ENCODE measurements at places on chromosomes 1 and 21. TPM values are rescaled to one million over a fixed set of nuclear protein-coding genes. Genes with fewer than 3 reads are reported as not detected.

DNA sequence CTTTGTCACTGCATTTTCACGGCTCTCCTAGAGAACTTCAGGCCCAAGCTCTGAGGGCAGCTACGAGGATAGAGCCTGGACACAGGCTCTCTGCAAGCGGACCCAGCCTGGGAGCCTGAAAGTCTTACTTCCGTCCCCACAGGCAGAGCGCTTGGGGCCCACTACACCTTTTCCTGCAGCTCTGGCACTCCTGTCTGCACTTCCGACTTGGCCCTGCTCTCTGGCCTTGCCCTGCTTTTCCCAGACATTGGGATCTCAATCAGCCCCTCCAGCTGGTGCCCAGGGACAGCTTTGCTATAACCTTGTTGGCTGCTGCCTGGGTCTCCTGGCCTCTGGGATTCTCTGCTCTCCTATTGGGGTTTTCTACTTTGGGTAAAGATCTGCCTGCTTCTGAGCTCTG is 27.6 kb downstream of the WNT4 start:
- no peak for DNase-seq

SLC30A7 gene
- 17.2 TPM for total RNA-seq

EPHA10 gene
- 1.3 TPM for total RNA-seq

DNA sequence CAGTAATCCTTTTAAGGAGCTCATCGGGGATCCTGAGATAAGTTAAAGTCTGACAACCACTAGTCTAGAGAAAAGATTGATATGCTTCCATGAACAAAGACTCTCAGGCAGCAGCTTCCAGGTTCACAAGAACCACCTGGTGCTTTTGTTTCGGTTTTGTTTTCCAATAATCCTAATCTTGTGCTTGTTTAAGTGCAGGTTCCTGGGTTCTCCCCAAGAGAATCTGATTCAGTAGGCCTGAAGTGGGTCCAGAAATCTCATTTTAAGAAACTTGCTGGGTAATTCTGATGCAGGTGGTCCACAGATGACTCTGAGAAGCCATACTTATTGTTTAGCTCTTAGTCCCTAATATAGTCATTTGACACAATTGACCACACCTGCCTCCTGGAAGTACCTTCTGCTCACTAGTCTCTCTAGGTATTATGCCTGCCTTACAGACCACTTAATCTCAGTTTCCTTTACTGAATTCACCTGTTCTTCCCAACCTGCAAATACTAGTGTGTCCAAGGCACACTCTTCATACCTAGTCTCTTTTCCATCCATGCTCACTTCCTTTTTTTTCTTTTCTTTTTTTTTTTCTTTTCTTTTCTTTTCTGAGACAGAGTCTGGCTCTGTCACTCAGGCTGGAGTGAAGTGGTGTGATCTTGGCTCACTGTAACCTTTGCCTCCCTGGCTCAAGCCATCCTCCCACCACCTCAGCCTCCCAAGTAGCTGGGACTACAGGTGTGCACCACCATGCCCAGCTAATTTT is 20.5 kb upstream of the FRRS1 start:
- DNase-seq: no peak

DNA sequence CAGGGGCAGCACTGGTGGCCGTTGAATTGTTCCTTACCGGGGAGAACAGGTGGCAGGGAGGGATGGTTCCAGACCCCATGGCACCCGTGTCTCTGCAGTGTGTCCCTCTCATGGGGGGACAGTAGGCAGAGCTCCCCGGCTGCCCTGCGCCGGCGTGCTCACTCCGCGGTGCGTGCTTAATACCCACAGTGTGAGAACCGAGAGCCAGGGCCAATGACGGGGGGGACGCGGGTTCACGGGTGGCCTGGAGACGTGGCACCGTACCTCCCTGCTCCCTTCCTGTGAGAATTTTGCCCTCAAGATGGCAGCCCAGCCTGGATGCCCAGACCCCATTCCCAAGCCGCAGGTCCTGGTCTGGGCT is 47.1 kb downstream of the PRDM16 start:
- no peak for DNase-seq

GRCh38 chr1:62784509-62785365 is 805 bp downstream of the ATG4C start:
- DNase-seq: no peak

BSND gene
- total RNA-seq: 0.30 TPM

TTC13 gene
- 7.0 TPM for total RNA-seq

GRCh38 chr1:90339811-90340210 is 344.9 kb downstream of the ZNF326 start:
- DNase-seq: no peak

DNASE2B gene
- total RNA-seq: 0.15 TPM

GRCh38 chr1:113253187-113253586 is 137.1 kb upstream of the MAGI3 start:
- no peak for DNase-seq

AGO3 gene
- total RNA-seq: 27.0 TPM

- no peak for DNase-seq
Observed at GRCh38 chr1:94383966-94384408, 34.2 kb upstream of the ABCD3 start.

AUNIP gene
- 15.1 TPM for total RNA-seq

DNA sequence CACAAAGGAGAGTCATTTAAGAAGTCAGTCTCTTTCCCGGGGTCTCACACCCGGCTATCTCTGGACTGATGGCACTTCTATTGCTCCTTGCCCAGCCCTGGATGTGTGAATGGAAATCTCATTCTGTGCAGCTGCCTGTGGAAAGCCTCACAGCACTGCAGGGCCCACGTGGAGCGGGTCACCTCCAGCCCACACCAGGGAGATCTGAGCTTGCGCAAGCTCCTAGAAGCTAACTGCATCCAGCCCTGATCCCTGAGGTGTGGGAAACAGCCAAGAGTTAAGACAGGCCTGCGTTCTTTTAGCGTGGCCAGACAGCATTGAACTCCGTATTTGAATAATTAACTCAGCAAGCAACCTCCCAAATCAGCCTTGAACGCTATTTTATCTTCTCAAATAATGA is 150.5 kb downstream of the LRIG2 start:
- no peak for DNase-seq

DNA sequence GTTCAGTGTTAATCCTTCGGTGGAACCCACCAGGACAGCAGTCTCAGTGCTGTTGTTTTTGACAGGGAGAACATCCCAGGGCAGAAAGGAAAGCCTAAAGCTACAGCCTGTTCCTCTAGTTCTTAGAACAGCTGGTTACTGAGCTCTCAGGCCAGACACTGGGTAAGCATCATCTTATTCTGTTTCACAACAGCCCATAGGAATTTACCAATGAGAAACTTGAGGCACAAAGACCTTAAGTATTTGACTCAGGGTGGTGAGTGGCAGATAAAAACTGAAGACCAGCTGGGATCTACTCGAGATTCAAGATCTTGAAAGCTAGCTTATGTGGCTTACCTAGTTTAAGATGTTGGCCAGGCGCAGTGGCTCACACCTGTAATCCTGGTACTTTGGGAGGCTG is 9.4 kb upstream of the NEK2 start:
- DNase-seq: no peak

GRCh38 chr1:231188768-231189167 is 26.9 kb downstream of the TRIM67 start:
- DNase-seq: no peak

DNA sequence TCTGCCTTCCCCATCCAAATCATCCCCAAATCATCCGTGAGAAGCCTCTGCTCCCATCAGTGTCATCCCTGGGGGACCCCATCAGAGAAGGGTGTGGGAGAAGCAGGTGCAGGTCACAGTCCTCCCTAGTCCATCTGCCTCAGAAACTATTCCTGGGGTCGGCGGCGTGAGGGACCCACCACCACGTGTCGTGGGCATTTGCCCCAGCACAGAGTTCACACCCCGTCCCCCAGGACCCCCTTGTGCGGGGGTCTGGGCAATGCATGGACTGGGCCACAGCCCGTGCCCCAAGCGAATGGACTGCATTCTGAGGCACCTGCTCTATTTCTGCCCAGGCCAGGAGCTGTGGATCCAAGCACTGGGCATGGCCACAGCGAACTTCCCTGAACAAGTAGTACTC is 38.4 kb downstream of the ATF3 start:
- no peak for DNase-seq

ZNF648 gene
- 0.27 TPM for total RNA-seq
